ENCODE measurements at places on chromosomes 4 and X.

GRCh38 chr4:147776716-147777115, 44.8 kb downstream of the ARHGAP10 start:
- DNase-seq: no peak

- DNase-seq: no peak
These were observed 47.9 kb upstream of the RGN start for GRCh38 chrX:47030339-47030738.

DNA sequence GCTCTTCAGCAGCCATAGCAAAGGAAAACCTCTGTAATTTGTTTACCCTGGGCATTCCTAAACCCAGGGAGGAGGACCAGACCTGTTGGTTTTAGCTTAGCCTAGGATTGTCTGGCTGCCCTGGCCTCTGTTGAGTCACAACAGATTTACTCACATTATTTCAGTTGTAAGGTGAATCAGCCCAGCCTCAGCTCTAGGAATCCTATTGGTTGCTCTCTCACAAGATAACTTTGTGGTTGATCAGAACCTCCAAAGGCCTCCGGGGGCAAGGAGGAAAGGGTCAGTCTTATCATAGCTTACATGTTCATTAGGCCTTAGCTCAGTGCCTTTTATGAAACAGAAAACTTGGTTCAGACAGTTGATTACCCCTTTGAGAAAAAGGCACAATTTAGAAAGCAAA, 41.0 kb downstream of the PDK3 start:
- no peak for DNase-seq

GRCh38 chr4:135032670-135033069, 831.1 kb upstream of the PABPC4L start:
- DNase-seq: no peak

GRCh38 chrX:30570505-30570904, 7.1 kb downstream of the TASL start:
- no peak for DNase-seq

DNA sequence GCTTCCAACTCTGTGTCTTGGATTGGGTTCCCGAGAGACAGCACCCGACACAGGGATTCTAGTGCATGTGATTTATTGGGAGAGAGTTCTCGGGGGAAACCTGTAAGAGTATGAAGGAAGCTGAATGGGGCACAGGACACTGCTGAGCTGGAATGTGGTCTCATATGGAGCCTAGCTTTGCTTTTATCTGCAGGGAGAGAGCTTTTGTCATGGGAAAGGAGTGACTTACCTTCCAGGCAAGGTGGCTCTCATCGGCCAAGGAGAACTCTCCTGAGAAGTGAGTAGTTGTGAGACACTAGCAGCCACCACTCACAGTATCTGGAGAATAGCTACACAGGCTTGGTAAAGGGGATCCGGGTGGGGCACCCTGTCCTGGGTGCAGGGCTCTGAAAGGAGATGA, 124.5 kb downstream of the NHS start:
- no peak for DNase-seq

GRCh38 chr4:145635117-145635516, 15.9 kb downstream of the MMAA start:
- DNase-seq: no peak

- DNase-seq: no peak
These were observed 34.6 kb upstream of the SLC9A7 start for GRCh38 chrX:46793386-46794143.

GRCh38 chrX:9997041-9997440, 29.9 kb downstream of the CLDN34 start:
- no peak for DNase-seq

- DNase-seq: no peak
These were observed 16.6 kb downstream of the FAM114A1 start for GRCh38 chr4:38884254-38884653.

DNA sequence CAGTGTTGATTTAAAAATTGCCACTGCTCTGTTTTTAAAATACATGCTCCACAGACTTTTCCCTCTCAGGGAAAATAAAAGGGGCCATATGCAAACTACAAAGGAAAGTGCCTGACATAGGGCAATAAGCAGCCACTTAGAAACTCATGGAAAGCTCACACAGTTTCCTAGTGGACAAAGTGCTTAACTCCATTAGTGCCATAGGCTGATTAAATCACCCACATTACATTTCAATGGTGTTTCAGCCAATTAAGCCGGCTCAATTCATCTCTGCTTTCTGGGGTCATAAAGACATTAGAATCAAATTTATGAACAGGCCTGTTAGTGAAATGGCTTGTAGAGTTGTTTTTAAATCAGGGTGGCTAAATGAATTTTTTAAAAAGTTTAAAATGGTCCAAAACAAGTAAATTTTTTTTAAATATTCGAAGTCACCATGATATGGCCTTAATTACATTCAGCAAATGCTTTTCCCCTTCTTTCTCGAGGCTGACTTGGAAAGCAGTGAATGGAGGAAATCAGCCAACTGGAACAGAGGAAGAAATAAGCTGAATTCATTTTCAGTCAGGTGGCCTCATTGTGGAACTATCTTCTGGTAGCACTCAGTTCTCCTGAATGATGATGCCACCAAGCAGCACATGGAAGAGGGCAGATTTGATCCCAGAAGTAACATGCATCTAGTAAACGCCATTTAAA, 2305.1 kb upstream of the AGA start:
- DNase-seq: no peak

DNA sequence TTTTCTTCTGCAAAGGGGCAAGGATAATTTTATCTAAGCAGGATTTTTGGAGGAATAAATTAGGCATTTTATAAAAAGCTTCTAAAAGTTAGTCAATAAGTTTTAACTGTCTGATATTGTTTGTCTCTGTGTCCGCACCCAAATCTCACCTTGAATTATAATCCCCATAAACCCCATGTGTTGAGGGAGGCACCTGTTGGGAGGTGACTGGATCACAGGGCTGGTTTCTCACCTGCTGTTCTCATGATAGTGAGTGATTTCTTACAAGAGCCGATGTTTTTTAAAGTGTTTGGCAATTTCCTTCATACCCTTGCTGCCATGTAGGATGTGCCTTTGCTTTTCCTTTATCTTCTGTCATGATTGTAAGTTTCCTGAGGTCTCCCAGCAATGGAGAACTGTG, 481.4 kb downstream of the GBA3 start:
- no peak for DNase-seq

- DNase-seq: no peak
These were observed 7.5 kb upstream of the HPGDS start for GRCh38 chr4:94350095-94350494.

GRCh38 chr4:124288706-124289486, 423.6 kb downstream of the ANKRD50 start:
- no peak for DNase-seq

GRCh38 chr4:103011378-103012025, 8.0 kb downstream of the SLC9B1 start:
- no peak for DNase-seq

DNA sequence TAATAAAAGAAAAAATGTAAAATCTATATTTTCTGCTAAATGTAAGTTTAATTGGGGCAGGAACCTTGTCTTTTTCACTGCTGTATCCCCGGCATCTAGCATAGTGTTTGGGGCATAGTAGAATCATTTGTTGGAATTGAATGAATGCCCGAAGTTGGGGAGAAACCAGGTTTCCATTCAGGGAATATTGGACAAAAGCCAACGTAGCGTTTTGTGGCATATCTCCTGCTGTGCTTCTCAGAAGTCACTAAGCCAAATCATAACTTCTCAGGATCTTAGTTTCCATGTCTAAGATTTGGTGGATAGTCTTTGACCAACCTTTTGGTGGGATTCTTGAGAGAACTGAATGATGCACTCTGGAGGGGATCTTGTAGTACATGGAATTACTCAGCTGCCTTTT, 42.0 kb upstream of the PGRMC2 start:
- DNase-seq: no peak

Data from cortex of kidney (tissue), 1 donor.